ENCODE measurements at places on chromosomes 5 and 9. TPM values are rescaled to one million over a fixed set of nuclear protein-coding genes. Genes with fewer than 3 reads are reported as not detected.

Gene IL6ST
- 945 TPM for total RNA-seq

Gene ARHGEF39
- total RNA-seq: 0.19 TPM

Gene SV2C
- total RNA-seq: not detected

Gene GOLGA2
- 110 TPM for total RNA-seq

Gene RNF180
- total RNA-seq: 1.9 TPM

Gene SHOC1
- total RNA-seq: not detected

Gene IL5
- not detected for total RNA-seq

Gene SLC34A3
- total RNA-seq: not detected

All from cardiac ventricle fibroblast (primary cell).